Cortex of kidney (tissue), 1 donor: ENCODE measurements at places on chromosomes 12 and 14.

DNA sequence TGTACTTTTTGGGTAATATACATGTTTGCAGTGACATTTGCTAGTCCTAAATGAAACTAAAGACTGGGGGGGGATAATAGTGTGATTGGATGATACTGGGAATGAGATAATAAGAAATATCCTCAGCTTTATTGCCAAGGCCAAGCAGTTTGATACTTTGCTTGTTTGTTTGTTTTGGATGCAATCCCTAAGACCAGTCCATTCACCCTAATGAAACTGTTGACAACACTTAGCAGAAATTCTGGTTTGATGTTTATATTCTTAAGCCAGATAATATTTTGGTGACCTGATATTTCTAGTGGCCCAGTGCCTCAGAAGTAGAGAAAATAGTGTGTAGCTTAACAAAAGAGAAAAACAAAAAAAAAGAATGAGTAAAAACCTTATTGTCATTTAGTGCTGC lies 1.8 kb downstream of the PHC1 start:
- DNase-seq: no peak

DNA sequence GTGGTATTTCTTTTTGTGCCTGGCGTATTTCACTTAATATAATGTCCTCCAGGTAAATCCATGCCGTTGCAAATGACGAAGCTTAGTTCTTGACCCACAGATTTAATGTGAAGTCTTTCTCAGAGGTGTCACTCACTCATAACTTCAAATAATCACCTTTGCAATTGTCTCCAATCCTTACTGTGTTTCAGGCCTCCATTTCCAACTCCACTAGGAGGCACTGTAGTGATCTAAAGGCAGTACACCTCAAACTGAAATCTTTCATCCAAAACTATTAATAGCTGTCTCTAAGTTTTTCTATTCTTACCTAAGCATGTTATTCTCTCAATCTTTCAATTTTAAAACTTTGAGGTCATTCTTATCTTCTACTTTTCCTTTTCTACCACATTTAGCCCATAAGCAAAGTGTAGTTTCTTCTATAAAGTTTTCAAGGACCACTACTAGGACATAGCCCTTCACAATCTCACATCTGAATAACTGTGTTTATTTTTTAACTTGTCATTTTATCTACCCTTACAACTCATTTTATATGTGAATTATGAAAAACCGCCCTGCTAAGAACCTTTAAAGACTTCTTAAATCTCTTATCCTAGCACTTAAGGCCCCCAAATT lies 25.5 kb upstream of the FBXO34 start:
- no peak for DNase-seq

DNA sequence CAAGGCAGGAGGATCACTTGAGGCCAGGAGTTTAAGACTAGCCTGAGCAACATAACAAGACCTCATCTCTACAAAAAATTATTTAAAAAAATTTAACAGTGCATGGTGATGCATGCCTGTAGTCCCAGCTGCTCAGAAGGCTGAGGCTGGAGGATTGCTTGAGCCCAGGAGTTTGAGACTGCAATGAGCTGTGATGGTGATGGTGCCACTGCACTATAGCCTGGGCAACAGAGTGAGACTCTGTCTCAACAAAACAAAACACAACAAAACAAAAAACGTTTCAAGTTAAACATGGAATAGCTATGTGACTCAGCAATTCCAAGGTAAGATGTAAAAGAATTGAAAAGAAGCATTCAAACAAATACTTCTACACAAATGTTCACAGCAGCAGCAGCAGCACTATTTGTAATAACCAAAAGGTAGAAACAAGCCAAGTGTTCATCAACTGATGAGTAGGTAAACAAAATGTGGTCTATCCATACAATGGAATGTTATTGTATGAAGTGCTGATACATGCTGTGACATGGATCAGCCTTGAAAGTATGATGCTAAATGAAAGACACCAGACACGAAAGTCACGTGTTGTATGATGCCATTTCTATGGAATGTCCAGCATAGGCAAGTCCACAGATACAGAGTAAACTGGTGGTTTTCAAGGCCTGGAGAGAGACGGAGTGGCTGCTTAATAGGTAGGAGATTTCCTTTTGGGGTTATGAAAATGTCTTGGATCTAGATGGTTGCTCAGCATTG lies 31.4 kb downstream of the CFAP251 start:
- no peak for DNase-seq

GRCh38 chr12:16560273-16560672 lies 45.7 kb downstream of the LMO3 start:
- no peak for DNase-seq

DNA sequence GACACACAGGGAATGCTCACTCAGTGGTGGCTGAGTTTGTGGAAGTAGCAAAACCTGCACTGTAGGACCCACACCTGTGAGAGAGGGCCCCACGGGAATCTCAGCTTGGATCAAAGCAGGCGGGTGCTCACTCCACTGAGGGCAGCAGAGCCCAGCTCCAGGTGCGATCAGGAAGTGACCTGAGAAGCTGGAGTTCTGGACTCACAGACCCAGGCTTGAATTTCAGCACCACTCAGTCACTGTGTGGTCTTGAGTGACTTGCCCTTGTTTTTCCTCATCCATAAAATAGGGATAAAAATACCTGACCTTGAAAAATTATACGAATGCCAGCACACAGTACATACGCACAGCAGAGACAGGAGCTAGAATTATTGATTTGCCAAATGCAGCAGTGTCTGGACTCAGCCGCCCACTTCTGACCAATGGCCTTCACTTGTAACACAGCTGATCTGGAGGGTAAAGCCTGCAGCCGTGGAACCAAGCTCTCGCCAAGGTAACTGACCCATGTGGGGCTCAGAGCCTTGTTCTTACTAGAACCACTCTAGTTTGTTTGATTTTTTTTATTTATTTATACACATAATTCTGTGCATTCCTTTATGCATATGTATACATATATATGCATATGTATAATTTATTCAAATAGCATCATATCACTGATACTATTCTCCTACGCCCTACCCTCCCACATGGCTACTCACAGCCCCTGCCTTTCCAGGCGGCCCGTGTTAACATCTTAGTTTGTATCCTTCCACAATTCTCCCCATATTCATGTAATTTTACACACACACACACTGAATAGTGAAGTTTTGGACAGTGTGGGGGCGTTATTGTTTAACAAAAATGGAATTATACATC lies 53.9 kb downstream of the DPF3 start:
- no peak for DNase-seq

DNA sequence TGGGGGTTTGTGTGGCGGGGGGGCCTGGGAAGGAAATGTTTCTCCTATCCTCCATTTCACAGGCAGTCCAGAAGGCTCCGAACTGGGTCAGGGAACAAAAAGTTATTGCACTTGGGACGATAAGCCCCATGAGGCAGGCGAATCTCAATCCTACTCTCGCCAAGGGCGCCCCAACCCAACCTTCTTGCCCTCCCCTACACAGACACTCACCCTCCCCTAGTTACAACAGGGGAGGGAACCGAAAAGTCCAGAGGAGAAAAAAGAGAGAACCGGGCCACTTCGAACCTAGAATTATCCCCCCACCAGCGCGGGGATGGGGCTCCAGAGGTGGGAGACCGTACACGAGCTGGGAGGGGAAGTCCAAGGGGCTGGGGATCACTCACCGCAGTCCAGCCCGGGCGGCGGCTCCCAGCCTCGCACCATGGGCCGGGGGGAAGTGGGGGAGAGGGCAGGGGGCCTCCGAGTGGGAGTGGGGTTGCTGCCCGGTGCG lies 357 bp downstream of the HOMEZ start:
- no peak for DNase-seq

DNA sequence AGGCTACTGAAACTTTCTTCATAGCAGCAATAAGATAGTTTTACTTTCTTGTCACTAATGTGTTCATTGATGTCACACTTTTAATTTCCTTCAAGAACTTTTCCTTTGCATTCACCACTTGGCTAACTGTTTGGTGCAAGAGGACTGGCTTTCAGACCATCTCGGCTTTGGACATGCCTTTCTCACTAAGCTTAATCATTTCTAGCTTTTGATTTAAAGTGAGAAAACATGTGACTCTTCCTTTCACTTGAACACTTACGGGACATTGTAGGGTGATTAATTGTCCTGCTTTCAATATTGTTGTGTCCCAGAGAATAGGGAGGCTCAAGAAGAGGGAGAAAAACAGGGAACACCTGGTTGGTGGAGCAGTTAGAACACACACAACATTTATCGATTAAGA lies 41.9 kb downstream of the IFNG start:
- DNase-seq: no peak

GRCh38 chr12:3131129-3131528 lies 54.0 kb downstream of the TSPAN9 start:
- no peak for DNase-seq

GRCh38 chr12:126757326-126757725 lies 1509.6 kb upstream of the TMEM132C start:
- no peak for DNase-seq

DNA sequence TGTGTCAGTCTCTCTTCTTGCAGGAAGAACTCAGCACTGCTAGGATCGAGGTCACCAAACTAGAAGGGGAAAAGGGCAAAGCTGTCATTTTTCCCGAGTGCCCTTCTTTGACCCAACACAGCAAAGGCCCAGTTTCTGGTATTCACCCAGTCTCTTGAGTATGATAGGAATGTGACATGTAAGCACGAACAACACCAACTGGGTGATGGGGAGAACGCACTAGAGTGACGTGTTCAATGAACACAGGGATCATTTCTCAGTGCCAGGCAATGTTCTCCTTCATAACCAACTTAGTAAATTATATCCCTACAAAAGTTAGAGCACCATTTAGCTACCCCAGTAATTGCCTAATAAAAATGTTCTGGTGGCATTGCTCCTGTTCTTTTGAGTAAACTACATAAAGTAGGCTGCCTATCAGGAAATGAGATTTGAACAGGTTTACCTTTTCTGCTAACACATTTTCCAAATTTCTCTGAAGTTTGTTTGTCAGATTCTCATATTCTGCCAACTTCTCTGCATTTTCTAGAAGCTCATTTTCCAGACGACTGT lies 64.5 kb downstream of the NIN start:
- DNase-seq: no peak

DNA sequence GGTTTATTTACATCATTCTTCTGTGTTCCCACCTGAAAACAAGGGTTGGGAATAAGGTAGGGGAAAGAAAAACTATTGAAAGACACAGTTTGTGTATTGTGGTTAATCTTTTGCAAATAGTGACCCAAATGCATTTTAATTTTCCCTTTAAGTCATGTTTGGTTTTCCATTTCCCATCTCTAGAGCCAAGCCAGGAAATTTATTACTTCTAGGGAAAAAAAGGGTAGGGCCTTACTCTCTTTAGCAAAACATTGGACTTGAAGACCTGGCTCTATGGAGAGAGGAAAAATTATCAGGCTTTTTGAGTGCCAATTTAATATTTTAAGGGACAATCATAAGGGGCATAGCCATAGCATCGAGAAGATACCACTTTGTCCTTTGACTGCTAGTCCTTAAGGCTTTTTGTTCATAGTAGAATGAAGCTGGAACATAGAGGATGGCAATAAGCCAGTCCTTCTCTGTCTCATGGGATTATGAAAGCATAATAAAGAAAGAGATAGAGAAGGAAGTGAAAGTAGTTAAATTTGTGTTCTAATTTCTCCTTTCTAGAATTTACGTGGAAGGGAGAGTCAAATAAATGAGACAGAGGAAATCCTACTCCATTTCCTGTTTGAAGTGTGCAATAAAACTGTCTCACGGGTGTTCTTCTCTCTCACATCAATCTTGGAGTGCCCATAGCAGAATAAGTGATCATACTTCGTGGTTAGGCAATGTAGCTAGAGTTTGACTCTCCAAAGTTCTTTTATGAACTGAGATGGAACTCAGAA lies 50.9 kb upstream of the PPFIA2 start:
- no peak for DNase-seq

DNA sequence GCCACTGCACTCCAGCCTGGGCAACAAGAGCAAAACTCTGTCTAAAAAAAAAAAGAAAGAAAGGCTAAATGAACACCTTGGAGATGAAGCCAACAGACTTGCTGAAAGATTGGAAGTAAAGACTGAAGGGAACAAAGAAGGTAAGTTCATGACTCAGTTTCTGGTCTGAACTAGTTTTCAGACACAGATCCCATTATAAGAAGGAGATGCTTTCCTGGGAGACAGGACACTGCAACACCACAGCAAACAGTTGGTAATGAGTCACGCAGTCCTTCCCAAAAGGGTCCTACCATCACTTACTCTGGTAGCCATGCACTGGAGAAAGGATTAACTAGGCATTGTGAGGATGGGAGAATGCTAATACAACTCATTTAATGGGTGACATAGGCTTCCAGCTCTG lies 97.2 kb downstream of the SSPN start:
- no peak for DNase-seq

- DNase-seq: no peak
Observed at GRCh38 chr12:332581-333205, 56.4 kb downstream of the KDM5A start.

GRCh38 chr12:47458279-47458678 lies 247.6 kb downstream of the RPAP3 start:
- DNase-seq: no peak

DNA sequence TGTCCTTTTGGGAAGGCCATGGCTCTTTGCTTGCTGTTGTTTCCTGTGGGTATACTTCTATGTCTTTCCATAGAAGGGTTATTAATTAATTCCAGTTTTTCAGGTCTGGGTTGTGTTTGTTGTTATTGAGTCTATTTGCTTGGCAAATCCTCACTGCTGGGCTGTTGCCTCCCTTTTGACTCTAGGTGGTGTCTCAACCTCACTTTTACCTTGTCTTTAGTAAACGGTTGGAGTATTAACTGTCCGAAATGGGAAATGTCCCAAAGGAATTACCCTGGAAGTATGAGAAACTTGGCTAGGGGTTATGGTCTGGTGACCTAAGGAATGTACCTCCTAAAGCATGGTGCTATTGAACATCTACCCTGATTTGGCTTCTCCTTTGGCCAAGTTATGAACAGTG lies 16.7 kb downstream of the PRH1 start:
- no peak for DNase-seq

DNA sequence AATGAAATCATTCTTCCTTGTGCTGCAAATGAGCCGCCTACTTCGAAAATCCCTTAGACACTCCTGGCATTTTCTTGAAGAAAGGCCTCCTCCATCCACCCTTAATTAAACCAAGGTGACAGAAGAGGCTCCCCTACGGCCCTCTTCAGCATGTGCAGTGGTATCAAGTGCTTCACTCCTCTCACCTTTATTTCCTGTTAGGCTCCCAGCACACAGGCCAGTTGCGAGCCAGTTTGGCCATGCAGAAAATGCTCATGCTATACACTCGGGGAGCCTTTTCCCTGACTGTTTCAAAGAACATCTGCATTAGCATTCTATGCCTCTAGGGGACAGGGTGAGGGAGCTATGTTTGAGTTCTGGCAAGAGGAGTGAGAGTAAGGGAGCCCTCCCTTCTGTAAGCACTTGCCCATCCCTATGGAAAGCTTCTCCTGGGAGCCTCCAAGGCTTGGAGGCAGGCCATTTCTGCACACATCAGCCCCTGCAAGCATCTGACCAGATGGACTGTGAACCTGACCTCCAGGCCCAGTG lies 291.5 kb downstream of the RPS29 start:
- no peak for DNase-seq

- no peak for DNase-seq
Observed at GRCh38 chr14:99725774-99726537, 41.9 kb downstream of the CYP46A1 start.

- no peak for DNase-seq
Observed at GRCh38 chr14:81172881-81173280, 47.9 kb downstream of the GTF2A1 start.
